ENCODE measurements at places on chromosomes 2 and 18. TPM values are rescaled to one million over a fixed set of nuclear protein-coding genes. Genes with fewer than 3 reads are reported as not detected.

The DES gene
- total RNA-seq, result 14,985 TPM

The WDSUB1 gene
- 9.3 TPM for total RNA-seq

The DTNA gene
- total RNA-seq, result 164 TPM

DNA sequence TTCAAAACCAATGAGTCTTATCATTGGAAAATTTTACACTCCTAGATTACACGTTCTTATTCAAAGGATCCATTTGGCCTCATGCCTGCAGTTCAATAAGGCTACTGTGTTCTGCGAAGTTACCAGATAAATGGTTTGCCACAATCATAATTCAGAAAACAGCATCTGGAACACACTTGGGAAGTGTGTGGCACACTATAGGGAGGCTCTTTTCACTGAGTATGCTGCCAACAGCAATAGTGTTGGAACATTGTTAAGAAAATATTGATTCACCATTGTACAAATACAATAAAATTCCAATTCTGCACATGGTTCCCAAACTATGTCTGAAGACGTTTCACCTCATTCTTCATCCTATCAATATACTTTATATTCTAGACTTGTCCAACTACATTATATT lies 141.4 kb upstream of the DOK6 start:
- no peak for DNase-seq

DNA sequence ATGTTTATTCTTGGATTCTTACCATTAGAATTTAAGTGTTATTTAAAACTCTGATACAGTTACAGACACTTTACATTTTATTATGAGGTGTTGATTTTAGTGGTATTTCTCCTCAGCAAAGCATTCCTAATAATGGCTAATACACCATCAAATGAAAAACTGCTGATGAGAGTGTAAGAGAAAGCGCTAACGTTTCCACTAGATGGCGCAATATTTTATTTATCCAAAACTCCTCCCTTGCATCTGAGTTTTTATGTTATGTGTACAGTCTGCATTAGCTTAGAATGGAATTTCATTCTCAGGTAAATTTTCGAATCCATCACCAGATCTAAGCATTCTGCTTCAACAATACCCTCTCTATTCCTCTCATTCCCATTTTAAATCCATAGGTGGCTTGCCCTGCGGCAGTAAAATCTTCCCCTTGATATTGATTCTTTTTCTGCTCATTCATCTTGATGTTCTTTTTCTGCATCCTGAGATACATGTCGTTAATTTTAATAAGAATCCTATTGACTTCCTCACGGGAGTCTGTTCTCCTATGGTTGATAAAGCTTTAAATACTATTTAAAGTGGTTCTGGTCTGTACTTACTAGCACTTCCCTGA lies 53.9 kb downstream of the PRKRA start:
- no peak for DNase-seq
